Right hindlimb (tissue), 1 donor: ENCODE measurements at places on chromosomes 12 and 14.

- no peak for DNase-seq
Observed at GRCh38 chr12:115830070-115830469, 447.4 kb downstream of the MED13L start.

GRCh38 chr12:44184499-44185206, 348.8 kb downstream of the TMEM117 start:
- no peak for DNase-seq

- DNase-seq = no peak
Observed at GRCh38 chr12:29902043-29902442, 118.3 kb upstream of the TMTC1 start.

- DNase-seq = no peak
Observed at GRCh38 chr14:76196980-76197695, 45.4 kb downstream of the GPATCH2L start.

DNA sequence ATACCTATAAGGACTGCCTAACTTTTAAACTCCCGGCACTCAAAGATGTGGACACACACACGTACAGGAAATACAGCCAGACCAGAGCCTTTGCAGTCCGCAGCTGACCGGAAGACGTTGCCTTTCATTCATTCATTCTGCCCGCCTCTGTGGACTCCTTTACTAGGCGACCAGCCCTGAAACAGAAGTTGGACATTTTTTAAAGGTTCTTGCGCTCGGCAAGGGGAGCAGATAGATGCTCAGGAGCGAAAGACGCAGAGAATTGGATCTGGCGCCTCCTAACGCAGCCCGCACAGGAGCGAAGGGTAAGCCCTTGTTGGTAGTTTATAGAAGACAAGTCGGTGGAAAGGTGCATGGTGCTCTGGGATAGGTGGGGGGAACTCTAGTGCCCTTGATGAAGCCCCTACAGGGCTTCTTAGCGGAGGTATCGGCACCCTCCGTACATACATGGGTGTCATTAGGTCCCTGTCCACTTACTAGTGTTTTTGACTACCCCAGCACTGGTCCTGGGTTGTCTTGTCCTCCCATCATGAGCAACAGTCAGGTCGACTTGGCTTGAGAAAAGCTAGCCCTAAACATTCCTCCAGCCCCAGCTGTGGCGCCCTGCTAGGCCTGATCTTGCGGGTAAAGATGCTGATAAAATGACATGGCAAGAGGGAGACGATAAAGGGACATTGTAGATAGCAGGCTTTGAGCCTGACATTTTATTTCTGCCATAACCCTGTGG, at the start of gene KDM2B:
Gene KDM2B (minus strand): TSS at position 65 of the 727 bp plus-strand sequence. CDS start 112 bp downstream, outside the sequence.
- peak; percentile 58 for DNase-seq

- DNase-seq = no peak
Observed at GRCh38 chr12:102888511-102888910, 28.5 kb downstream of the PAH start.

DNA sequence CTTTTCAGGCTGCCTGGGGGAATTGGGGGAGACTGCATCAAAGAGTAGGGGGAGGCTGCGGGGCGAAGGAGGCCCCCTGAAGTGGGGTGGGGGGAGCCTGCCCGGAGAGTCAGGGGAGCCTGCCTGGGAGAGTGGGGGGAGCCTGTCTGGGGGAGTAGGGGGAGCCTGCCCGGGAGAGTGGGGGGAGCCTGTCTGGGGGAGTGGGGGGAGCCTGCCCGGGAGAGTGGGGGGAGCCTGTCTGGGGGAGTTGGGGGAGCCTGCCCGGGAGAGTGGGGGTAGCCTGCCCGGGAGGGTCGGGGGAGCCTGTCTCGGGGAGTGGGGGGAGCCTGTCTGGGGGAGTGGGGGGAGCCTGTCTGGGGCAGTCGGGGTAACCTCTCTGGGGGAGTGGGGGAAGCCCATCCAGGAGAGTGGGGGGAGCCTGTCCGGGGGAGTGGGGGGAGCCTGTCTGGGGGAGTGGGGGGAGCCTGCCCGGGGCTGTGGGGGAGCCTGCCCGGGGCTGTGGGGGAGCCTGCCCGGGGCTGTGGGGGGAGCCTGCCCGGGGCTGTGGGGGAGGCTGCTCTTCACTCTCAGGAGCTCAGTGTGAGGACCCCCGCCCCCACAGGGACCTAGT, 6.5 kb upstream of the DEGS2 start:
- no peak for DNase-seq

DNA sequence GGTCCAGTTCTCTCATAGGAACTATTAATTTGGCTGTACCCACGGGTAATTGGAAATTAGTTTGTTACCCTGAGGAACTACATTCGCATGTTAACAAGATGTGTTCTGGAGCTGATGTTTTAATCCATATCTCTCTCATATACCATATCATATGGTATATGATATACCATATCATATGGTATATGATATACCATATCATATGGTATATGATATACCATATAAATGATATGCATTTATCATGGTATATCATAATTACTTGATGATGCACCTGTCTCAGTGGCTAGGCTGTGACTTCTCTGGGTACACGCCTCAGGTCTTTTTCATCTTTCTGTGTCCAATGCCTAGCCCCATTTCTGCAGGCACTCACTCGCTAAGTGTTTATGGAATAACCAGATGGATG, 13.0 kb downstream of the KCNK10 start:
- DNase-seq = no peak

- no peak for DNase-seq
Observed at GRCh38 chr12:23927907-23928306, 21.6 kb downstream of the SOX5 start.

GRCh38 chr12:108526482-108527165, 11.5 kb downstream of the FICD start:
- no peak for DNase-seq

DNA sequence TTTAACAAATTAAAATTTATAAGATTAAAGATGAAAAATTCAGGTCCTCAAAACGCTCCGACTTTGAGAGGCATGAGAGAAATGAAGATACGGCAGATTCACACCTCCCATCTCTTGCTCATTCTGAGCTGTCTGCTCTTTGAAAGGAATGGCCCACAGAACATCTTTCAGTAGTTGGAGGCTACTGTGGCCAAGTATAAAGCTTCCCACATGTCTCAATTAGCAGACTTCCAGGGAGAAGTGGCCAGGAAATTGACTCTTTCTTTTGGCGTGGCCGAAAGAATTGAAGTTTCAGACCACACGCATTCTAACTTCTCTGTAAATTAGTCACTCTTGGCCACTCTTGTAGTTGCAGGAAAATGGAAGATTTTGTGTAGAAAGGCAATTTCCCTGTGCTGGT, 129.2 kb downstream of the DIP2B start:
- DNase-seq = no peak

DNA sequence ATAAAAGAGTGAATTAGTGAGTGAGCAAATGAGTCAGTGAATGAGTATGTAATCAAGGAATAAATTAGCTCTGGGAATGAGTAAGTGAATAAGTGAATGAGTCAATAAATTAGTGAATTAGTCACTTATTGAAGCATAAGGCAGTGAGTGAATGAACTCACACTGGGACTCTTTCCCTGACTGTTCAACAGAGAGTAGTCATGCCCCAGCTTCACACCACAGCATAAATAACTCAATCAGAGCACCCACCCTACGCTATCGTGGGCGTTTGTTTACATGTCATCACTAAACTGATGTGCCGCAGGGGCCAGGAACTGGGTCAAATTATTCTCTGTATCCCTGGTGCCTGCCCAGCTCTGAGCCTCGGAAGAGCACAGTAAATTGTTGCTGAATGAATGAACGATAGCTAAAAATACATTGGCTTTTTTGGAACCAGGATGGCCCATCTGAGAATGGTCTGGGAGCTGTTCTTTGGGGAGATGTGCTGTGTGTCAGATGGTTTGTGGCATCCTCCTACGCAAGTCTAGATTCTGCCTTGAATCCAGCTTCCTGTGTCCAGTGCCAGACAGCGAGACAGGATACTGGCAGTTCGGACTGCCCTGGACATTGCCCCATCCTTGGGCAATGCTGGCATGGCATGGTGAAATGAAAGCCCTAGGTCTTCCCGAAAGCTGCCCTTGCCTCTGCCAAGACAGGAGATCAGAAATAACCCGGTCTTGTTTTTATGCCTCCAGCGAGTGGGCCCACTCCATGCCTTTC, 98.0 kb upstream of the RTL1 start:
- DNase-seq = no peak

DNA sequence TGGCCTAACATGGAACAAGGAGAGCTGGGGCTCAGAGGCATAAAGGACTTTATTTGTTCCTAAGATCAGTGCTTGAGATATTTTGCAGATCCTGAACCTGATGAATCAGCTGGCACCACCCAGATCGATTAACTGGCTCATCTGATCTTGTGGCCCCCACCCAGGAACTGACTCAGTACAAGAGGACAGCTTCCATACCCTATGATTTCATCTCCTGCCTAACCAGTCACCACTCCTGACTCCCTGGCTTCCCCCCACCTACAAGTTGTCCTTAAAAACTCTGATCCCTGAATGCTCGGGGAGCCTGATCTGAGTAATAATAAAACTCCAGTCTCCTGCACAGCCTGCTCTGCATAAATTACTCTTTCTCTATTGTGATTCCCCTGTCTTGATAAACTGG, 5.1 kb downstream of the C12orf56 start:
- no peak for DNase-seq

GRCh38 chr14:21236948-21237797, 32.1 kb downstream of the HNRNPC start:
- no peak for DNase-seq

- no peak for DNase-seq
Observed at GRCh38 chr12:8989413-8989812, at the start of gene KLRG1. KLRG1 (plus strand) TSS chr12:8989546; CDS start chr12:8989636, 90 bp downstream.

DNA sequence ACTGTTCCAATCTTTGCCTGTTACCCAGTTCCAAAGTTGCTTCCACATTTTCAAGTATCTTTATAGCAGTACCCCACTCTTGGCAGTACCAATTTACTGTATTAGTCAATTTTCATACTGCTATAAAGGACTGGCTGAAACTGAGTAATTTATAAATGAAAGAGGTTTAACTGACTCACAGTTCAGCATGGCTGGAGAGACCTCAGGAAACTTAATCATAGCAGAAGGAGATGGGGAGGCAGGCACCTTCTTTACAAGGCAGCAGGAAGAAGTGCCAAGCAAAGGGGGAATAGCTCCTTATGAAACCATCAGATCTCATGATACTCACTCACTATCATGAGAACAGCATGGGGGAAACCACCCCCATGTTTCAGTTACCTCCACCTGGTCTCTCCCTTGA, 215.0 kb downstream of the SNAPC1 start:
- DNase-seq = no peak
